ENCODE measurements at places on chromosomes 5 and 9.

DNA sequence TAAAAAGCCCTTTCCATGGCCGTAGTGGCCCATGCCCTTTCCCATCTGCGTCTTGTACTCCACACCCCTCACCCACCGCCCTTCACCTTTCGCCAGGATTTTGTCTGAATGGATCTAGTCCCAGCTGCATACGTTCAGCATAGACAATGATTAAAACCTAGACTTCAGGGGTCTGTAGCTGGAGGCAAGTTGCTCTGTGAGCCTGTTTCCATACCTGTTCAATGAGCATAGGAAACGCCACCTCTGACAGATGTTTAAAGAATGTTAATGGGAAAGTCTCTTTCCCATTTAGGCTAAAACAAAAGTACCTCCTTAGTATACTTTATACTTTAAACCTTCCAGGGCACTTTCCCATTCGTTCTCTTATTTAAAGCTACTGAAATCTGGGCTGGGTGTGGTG, 105.7 kb downstream of the SPRY4 start:
- DNase-seq, result no peak

DNA sequence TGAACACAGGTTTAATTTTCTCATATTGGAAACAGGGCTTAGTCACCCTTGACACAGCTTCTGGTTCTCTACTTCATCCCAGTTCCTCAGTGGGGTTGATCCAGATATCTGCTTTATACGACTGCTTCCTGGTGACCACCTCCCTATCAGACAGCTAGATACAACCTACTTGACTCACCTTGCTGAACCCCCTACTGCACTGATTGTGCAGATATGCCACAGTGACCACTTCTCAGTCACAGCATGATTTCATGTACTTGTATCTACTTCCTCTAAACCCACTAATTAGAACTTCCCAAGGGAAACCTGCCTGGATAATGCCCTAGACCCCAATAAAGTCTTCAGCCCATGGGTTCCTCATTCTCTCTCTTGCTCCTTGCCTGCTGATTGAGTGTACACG, 18.4 kb upstream of the RFK start:
- no peak for DNase-seq

DNA sequence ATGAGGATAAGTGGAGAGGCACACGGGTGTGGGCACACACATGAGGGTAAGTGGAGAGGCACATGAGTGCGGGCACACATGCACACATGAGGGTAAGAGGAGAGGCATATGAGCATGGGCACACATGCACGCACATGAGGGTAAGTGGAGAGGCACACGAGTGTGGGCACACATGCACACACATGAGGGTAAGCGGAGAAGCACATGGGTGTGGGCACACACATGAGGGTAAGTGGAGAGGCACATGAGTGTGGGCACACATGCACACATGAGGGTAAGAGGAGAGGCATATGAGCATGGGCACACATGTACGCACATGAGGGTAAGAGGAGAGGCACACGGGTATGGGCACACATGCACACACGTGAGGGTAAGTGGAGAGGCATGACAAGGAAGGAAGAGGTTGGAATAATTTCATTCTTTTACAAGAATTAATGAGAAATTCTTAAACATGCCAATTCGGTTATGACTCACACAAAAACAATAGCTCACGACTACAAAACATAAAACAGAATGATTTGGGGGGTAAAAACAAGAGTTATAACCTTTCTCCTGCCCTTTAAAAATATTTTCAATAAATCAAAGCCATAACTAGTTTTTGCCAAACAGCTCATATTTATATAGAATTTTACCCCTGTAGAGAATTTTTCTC, 67.5 kb downstream of the APBA1 start:
- no peak for DNase-seq

GRCh38 chr5:78639791-78640190, 8.8 kb downstream of the LHFPL2 start:
- DNase-seq, result no peak

GRCh38 chr9:17802249-17802857, 223.5 kb downstream of the SH3GL2 start:
- no peak for DNase-seq

GRCh38 chr9:113461285-113461684, 2.2 kb upstream of the RGS3 start:
- no peak for DNase-seq

GRCh38 chr5:108432024-108432423, 50.1 kb upstream of the FBXL17 start:
- DNase-seq, result no peak

DNA sequence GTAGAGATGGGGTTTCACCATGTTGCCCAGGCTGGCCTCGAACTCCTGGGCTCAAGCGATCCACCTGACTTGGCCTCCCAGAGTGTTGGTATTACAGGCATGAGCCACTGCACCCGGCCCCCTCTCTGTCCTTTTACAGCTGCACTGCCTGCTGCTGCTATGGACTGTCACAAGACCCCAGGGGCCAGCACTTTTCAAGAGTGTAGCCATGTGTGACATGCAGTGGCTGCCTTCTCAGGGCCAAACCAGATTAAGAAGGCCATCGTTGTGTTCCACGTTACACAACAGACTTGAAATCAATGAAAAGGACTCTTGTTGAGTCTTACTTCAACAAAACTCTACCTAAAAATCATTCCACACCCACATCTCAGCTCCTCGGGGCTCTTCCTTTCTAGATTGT, 78.9 kb upstream of the ICE1 start:
- no peak for DNase-seq

GRCh38 chr5:56763182-56763581, 52.2 kb upstream of the MAP3K1 start:
- no peak for DNase-seq

DNA sequence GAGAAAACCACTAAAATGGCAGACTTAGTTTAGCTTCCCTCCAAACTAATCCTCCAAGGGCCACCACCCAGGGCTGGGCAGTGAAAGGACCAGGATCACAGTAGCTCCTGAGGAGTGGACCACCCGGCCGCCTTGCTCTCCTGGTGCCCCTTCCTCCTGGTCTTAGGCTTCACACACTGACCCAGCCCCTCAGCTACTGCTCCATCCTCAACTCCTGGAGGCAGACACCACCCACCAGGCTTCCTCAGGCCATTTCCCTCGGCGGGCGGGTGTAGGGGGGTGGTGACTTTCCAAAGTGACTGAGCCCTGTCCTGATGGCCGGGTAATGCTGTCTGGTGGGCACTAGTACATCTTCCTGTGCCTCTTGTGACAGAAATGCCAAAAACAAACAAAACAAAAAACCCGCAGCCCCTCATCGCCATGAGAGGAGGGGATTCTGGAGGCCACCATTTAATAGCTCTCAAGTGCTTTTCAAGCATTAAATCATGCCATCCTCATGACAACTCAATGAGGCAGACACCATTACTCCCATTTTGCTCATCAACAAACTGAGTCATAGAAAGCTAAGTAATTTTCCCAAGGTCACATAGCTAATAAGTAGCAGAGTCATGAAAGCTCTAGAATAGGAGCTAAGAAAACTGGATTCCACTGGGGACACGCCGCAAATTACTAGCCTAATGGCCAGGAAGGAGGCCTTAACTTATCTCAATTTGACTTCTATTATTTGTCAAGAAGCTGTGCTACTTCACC, 91.3 kb upstream of the LRRTM2 start:
- no peak for DNase-seq

DNA sequence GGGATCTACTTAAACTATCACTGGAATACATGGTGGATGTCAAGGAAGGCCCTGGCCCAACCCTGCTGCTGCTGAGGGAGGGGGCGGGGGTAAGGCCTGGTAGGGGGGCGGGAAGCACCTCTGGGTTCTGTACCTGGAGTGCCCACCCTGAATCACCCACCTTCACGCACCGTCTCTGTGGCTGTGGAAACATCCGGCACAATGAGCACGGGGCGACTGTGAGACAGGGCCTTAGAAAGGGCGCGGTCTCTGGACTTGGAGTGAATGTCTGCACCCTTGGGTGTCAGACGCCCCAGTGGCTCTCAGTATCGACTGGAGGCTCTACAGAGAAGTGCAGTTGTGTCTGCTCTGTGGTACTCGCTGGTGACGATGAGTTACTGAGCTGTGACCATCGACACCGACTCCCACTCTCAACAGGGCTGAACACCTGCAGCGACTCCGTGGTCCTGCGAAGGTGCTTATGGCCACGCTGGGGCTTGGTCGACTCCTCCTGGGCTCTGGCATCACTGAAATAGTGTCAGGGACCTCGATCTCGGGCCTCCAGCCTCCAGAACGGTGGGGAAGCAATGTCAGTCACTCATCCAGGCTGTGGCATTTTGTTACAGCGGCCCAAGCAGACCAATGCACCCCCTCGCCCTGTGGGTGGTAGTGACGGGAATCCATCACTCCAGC, 25.5 kb upstream of the SLC6A19 start:
- DNase-seq, result no peak

DNA sequence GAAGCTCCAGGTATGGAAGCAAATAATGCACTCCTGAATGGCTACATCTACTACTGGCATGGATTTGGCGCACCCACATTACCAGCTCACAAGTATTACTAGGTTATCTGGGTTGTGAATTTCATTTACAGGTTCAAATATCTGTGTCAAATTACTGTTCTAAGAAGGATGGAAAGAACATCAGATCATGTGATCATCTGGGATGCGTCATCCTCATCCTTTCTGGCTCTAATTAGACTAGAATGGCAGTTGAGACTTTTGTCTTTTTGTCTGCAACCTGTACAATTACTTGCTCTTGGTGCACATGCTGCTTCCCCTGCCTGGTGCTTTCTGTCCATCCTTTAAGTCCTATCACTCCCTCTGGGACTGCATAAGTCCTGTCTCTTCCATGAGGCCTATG, 64.1 kb downstream of the PJA2 start:
- no peak for DNase-seq

DNA sequence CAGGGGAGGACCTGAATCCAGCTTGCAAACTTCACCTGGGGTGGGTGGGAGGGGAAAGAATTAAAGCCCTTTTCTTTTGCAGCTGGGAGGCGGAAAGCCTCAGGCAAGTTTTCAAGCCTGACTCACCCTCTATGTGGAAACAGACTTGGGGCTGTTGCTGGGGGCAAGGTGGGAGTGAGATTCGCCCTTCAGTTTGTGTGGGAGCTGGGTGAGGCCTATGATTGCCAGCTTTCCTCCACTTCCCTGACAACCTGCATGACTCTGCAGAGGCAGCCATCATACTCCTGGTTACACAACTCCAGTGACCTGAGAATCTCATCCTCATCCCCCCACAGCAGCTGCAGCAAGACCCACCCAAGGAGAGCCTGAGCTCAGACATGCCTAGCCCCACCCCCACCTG, 43.2 kb upstream of the SREK1 start:
- DNase-seq, result no peak

- no peak for DNase-seq
These were observed 56.2 kb upstream of the PSD2 start for GRCh38 chr5:139739150-139739974.

DNA sequence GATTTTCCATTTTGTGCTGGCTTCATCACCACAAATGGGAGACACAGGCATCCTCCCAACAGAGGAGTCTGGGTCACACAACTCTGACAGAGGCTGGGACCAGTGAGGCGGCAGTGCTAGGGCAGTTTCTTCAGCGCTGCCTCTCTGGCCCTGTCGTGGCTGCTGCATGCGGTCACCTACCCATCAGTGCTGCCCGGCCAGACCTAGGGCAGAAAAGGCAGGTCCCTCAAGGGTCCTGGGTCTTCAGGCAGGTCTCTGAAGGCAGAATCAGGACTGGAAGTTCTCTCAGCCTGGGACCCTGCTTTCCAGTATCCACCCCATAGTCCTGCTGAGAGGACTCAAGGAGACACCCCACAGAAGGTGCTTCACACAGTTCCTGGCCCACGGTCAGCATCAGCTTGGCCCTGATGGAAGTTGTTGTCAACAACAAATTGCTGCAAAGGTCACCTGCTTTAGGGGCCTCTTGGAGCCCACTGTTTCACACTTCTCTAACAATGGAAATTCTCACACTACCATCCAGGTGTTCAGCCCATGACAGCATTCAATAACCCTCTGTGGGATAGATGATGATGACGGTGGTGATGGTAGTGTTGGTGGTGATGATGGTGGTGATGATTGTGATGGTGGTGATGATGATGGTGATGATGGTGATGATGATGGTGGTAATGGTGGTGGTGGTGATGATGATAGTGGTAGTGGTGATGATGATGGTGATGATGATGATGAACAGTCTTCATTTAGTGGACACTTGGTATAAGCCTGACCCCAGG, 146.4 kb upstream of the PPP1R26 start:
- no peak for DNase-seq

- no peak for DNase-seq
These were observed 27.1 kb upstream of the PSAT1 start for GRCh38 chr9:78269784-78270183.

GRCh38 chr9:89863837-89864236, 259.0 kb downstream of the GADD45G start:
- DNase-seq, result no peak

DNA sequence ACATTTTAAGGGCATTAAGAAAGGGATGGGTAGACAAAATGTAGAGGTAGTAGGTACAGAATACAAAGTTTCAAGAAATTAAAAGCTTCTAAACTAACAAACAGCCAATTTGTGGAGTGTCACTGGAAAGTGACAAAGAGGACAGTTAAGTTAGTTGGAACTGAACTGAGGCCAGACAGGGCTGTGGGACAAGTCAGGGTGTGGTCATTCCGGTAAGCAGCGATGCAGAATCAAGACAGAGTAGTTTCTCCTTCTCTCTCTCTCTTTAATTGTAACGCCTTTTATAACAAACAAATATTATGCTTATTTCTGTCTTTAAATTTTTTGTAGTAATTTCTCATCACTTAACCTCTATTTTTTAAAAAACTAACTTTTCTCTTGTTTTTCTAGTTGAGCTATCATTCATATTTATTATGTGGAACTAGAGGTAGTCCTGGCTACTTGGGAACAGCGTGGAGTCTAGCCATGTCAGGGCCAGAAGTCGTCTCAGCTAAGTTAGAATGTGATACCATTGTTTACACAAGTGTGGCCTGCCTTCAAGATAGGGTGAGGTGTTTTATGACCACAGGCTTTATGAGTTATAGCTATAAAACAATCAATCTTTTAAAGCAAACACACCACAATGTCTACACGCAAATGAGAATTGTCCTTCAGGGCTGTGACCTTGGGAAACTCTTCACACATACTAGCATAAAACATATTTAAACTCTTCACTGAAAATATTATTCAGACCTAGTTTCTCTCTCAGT, 115.3 kb upstream of the CDKN2B start:
- DNase-seq, result no peak

GRCh38 chr5:128493657-128494329, 44.3 kb downstream of the FBN2 start:
- no peak for DNase-seq

- DNase-seq, result no peak
These were observed 656.3 kb downstream of the ANXA1 start for GRCh38 chr9:73807952-73808351.
